Activated CD4-positive, alpha-beta T cell treated with anti-CD3 and anti-CD28 coated beads for 24 hours (primary cell): ENCODE measurements at places on chromosomes 7 and 10.

- DNase-seq: no peak
Observed at GRCh38 chr7:45689011-45689796, 115.0 kb downstream of the ADCY1 start.

DNA sequence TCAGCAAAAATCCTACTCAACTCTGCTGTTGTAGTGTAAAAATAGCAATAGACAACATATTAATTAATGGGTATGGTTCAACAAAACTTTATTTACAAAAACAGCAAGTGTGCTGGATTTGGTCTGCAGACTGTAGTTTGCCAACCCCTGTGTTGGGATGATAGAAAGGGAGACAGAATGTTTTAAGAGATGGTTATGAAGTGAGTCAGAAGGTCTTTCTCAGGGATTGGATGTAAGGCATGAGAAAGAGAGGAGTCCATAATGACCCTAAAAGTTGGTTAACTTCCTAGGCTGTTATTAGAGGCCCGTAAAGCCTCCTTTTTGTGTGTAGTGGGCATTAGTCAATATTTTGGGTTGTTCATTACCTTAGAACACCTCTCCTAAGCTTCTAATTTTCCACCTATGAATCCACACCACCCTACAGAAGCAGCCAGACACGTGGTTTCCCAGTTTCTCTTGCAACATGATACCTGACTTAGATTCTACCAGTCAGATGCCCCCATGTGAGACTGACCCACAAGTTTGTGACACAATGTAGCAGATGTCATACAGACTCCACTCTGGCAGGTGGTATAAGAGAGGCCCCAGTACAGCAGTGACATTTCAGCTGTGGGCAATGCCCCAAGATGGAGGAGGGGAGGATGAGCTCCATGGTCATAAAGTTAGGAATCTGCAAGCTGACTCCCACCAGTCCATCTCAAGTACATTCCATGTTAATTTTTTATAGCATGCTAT lies 1015.6 kb downstream of the KCNMA1 start:
- DNase-seq: no peak

GRCh38 chr10:27252267-27253000 lies 11.8 kb upstream of the ACBD5 start:
- DNase-seq: peak; percentile 72

- DNase-seq: no peak
Observed at GRCh38 chr7:5422396-5423305, 983 bp downstream of the TNRC18 start.

- DNase-seq: peak; percentile 87
Observed at GRCh38 chr10:102229810-102230263, 3.7 kb downstream of the ELOVL3 start.

DNA sequence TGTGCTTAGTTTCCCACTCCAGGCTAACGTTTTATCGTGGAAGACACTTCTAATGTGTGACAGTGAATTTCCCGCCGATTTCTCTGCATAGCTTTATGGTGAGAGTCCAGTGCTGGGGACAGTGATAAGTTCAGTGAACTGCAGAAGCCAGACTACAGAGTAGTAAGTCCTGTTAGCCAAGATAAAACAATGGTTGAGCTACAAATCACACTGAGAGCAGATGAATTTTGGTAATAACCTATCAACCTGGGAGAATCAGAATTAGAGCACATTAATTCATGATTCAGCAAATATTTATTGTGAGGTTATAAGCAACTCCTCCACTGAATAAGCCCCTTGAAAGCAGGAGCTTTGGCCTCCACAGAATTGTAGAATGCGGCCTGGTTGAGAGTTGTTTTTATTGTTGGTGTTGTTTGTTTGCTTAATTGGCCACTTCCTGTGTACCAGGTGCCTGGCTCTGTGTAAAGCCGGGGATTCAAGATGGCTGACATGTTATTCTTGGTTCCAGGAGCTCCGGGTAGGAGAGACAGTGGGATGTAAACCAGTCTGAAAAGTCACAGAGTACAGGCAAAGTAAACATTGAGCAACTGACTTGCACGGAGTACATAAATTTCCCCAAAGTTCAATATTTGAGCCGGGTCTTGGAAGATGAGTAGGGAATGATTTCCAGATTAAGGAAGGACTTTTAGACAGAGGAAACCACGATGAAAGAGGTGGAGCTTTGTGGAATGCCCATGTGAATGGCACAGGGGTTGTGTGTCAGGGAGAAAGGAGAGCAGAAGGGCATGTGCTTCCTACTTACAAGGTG lies 112.7 kb downstream of the SNX10 start:
- no peak for DNase-seq

DNA sequence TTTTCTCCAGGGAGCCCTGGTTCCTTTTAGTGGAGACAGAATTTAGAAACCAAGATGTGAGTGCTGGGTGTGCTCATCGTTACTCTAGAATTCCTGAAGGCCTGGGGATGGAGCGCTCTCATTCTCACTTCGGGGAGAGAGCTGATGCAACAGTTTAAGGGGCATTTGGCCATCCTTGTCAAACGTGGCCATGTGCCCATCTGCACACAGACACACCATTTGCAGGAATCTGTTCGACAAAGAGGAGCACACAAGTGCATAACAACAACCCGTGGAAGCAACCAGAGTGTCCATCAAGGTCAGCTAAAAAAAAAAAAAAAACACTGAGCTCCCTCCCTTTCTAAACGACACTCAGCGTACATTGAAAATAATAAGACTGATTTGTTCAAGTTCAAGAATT lies 23.0 kb upstream of the RET start:
- no peak for DNase-seq

- no peak for DNase-seq
Observed at GRCh38 chr7:64407148-64407547, 93.4 kb downstream of the ZNF736 start.

DNA sequence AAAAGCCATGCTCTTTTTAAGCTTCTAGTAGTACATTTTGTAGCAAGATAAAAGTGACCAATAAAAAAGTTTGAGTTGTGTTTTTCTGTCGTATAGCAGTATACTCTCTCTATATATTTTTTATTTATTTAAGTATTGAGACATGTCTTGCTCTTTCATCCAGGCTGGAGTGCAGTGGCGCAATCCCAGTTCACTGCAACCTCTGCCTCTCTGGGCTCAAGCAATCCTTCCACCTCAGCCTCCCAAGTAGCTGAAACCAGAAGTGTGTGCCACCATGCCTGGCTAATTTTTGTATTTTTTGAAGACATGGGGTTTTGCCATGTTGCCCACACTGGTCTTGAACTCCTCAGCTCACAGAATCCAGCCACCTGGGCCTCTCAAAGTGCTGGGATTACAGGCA lies 2.8 kb downstream of the SUGCT start:
- no peak for DNase-seq

- no peak for DNase-seq
Observed at GRCh38 chr7:107891636-107892366, 818 bp downstream of the DLD start.

- no peak for DNase-seq
Observed at GRCh38 chr10:127498087-127498486, 51.0 kb upstream of the NPS start.

DNA sequence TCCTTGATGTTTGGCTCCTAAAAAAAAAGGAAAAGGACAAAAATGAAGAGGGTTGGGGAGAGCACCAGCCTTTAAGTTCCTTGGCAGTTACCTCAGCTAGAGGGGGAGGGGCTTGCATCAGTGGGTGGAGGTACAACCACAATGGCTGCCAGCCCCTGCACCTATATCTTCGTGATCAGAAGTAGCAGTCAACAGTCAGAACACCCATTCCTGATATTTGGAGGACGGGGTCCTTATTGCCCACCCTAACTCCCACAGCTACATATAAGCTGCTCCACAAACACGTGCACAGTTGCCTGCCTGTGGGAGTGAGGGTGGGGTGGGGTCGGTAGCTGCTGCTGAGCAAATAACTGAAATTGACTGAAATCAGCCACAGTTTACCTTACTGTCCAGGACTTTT lies 26.2 kb downstream of the C1GALT1 start:
- DNase-seq: no peak

DNA sequence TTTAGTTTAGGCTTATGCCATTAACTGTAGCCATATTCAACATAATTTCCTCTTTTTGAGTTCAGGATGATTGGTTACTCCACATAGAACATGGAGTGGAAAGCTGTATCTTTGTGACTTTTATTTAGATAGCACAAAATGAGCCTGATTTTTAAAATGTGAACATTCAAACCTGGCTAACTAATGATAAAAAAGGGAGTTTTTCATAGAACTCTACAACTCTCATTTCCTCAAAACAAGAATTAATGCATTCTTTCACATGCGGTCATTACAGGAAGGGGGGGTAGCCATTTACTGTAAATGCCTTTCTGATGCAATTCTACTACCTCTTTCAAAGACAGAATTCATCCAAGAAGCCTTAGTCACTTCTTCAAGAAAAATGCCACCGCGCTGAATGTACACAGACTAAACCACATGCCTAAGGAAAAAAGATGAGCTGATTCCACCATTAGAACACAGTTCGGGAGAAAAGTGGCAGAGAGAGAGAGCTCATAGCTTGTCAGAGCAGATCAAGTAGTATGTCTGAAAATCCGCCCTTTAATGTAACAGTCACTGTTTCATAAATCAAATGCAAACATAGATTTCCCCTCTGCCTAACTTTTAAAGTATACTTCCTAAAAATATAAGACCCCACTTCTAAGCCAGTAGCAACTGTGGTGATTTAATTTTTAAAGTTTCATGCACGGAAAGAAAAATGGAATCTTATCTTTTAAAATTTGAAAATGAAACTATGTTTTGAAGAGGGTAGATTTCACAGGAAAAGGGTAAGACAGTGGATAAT lies 226.4 kb upstream of the KLF14 start:
- no peak for DNase-seq

- no peak for DNase-seq
Observed at GRCh38 chr10:99551158-99551557, 18.4 kb downstream of the NKX2-3 start.

DNA sequence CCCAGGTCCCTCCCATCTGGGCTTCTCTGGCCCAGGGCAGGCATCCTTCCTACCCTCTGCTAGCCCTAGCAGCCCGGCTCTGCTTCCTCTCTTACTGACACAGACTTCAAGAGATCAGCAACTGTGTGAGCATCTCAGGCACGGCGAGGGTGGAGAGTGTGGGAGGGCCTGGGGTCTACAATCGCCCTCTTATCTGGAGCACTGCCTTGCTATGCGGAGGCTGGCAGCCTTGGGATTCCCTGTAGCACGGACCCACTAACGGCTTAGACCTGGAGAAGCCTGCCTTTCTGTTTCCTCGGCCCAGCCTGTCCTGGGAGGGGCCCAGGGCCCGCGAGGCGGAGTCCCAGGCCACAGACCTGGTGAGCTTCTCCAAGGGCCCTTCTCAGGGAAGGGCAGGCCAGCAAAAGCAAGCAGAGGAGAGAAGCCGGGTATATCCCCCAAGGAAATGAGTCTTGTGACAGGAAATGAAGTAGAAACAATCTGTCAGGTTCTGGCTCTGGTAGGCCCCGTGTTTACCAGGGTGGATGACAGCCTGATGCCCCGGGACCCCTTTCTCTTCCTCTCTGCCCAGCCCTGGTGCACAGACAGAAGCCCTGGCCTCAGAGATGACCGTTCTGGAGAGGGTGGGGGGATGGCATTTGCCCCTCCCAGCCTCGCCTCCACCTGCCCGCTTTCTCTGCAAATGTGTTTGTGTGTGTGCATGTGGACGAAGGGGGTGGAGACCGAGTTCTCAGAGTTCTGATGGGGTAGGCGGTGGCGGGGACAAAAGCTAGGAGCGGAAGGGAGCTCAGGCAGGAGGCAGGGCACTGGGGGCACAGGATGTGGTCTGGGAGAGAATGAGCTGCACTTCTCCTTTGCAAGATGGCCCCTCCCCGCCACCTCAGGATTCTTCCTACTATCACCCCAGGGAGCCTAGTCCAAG lies 2.5 kb downstream of the LRCH4 start:
- peak; percentile 47 for DNase-seq

- DNase-seq: no peak
Observed at GRCh38 chr10:16886031-16886430, 68.8 kb upstream of the RSU1 start.

DNA sequence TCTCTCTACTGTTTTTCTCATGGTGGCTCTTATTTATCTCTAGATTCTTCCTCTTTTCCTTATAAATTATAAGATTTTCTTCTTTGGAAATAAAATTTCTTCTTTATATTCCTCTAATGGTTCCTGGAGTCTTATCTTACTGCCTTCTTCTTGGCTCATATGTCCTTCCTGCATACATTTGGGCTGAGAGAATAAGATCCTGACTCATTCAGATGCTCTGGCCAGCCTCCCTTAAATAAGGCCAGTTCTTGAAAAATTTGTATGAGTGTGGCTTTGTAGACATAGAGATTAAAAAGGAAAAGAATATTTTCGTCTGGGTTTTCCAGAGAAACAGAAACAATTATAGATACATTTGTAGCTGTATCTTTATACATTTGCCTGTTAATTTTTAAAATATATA lies 411.3 kb downstream of the KIF20B start:
- DNase-seq: no peak

DNA sequence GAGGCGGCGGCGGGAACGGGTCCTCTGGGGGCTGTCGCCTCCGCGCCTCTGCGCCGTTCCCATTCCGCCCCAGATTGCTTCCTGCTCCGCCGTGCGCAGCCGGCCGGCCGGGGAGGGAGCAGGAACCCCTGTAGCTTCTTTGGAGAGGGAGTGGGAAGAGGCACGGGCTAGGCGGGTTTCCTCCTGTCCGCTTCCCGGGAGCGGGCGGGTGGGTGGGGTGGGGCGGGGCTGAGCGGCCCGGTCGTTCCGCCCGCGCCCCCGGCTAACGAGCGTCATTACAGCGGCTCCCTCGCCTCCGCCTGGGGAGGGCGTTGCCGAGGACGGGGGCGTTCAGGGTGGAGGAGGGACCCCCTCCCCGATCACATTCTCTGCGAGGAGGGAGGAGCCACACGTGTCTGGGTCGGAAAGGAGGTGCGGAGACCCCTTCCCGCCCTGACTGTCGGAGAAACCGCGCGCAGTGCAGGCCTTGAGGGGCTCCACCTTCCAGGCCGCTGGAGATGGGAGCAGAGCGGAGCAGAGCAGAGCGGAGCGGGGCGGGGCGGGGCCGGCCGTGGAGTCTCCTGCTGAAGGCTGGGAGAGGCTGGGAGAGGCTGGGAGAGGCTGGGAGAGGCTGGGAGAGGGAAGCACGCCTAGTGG lies 39.7 kb downstream of the AGAP3 start:
- no peak for DNase-seq

GRCh38 chr10:47349516-47349915 lies 1.4 kb downstream of the RBP3 start:
- DNase-seq: no peak

DNA sequence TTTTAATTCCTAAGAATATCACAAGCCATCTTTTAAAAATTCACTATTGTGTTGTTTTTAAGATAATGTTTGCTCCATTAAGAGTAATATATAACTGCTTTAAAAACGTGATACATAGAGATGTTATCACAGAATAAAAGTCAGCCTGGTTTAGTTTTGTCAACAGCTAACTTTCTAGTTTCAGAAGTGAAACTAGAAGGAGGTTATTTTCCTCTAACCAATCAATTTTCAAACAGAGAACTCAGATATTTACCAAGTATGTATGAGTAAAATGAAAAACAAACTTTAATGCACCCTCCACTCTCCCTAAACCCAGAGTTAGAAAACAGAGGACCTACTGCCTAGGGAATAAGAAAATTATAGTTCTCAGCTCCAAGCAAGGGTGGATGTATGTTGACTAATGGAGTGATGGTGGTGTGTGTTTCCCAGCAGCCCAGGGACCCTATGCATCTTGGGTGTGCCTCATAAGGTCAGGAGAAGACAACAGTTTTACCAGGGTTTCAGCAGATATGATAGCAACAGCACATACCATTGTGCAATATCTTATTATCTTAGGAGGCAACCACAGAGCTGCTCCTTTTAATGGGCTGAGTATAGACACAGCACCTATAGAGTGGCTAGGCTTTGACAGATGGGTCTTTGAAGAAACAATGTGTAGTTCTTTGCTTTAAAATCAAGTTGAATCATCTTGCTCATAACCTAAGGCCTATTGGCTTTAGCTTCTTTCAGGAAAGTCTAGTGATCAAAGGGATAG lies 58.4 kb downstream of the PTPRZ1 start:
- DNase-seq: no peak

- peak; percentile 33 for DNase-seq
Observed at GRCh38 chr10:35127289-35127891, 744 bp downstream of the CREM start.
